ENCODE measurements at places on chromosomes 1 and 21.

DNA sequence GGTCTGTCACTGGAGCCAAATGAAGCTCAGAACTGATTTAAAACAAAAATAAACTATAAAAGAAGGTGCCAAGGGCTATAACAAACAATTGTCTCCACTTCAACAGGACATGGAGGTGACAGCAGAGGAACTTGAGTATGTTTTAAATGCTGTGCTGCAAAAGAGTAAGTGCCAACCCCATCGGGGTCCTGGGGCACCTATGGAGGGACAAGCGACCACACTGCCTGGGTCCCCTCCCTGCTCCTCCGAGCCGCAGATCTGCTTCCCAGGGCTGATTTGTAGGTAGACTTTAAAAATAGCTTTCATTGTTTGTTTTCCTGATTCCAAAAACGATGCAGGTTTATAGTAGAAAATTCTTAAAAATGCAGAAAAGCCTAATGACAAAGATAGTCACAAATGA is 42.8 kb downstream of the CAPN9 start:
- DNase-seq = no peak

- peak; percentile 46 for DNase-seq
Observed at GRCh38 chr1:98468111-98468717, 193.3 kb upstream of the SNX7 start.

GRCh38 chr21:26107429-26107828 is 63.1 kb downstream of the APP start:
- no peak for DNase-seq

DNA sequence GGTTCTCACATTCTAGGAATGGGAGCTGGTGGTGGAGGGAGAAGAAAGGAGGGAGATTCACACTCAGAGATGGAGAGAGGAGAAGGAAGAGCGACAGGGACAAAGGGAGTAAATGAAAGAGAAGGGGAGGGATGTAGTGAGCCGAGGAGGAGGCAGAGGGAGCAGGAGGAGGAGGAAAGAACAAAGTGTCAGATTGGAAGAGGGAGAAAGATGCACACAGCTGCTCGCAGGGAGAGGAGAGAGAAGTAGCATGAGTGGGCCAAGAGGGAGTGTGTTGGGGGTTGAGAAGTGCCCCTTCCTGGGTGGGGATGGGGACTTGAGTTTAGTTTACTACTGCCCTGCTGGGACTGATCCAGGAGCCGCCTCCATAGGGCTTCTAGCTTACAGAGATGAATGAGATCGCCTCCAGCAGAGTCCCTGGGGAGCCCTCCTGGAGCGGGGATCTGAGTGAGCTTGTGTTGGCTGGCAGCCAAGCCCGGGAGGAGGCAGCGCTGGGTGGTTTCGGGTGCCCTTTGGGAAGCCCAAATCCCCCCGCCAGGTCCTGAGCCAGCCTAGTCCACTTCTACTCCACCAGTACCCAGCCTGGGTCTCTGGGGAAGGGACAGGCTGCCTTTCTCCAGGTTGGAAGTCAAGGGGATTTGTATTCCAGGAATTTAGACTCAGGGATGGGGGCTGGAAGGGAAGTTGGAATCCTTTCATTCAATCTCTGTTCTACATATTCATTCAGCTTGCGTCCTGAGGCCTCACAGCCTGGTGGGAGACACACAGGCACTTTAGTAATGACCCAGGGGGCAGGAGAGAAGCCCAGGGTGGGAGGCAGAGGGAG is 20.9 kb downstream of the PTPRU start:
- DNase-seq = peak; percentile 35

DNA sequence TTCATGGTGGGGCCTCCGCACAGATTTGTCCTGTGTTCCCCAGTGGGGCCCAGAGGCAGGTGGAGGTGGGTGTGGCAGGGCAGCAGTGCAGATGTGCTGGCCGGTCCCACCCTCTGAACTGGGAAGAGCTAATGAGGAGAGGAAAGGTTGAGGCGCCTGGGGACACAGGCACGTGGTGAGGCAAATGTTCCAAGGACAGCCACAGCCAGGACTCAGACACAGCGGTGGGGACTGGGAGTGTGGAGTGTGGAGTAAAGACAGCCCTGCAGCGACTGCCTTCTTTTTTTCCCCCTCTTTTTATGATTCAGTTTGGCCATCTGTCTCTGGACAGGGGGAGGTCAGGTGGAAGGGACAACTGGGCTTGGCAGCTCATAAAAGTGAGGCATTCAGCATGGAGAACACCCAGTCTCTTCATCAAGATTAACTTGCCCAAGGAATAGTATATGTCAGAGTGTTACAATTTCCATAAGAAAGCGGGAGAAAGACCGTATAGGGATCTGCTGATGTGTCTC is 104.2 kb upstream of the GCLM start:
- DNase-seq = no peak

DNA sequence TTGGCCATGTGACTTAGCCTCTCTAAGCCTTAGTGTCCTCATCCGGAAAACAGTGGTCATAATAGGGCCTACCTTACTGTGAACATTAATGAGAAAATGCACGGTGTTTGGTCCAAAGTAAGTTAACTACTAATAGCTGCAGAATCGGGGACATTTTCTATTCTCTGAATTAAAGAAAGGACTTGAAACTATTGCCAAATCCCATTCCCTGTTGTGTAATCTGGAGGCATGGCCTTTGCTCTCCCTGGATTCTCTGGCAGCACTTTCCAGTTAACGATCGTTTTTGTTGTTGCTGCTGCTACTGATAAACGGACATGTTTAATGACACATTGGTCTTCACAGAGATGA is 30.5 kb downstream of the FMO4 start:
- DNase-seq = no peak

- DNase-seq = no peak
Observed at GRCh38 chr1:232764458-232765251, 40.6 kb upstream of the MAP10 start.

DNA sequence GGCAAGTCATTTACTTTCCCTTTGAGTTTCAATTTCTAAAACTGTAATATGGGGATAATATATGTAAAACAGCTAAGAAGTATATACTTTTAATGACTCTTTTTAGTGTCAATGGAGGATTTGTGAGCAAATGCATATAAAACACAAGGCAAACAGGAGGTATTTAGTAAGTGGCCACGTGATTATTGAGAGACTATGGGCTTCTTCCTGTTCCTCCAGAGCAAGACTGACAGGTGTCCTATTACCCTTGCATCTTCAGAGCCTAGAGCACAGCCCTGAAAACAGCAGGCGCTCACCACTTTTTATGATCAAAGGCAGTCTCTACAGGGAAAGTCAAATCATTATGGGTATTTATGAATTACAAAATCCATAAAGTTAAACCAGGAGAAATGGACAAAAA is 941 bp upstream of the ROR1 start:
- DNase-seq = no peak

GRCh38 chr1:172411791-172412338 is 8.6 kb upstream of the C1orf105 start:
- DNase-seq = no peak

- DNase-seq = no peak
Observed at GRCh38 chr1:184069675-184070074, 18.1 kb downstream of the TSEN15 start.
